ENCODE measurements at places on chromosomes 3 and 15.
A peak's percentile ranks its signal among the peaks of the same experiment; 100 is the strongest.

GRCh38 chr15:64542091-64542490 lies 81.7 kb downstream of the ZNF609 start:
- DNase-seq: no peak

GRCh38 chr3:43759297-43759782 lies 68.6 kb downstream of the ABHD5 start:
- DNase-seq: no peak

DNA sequence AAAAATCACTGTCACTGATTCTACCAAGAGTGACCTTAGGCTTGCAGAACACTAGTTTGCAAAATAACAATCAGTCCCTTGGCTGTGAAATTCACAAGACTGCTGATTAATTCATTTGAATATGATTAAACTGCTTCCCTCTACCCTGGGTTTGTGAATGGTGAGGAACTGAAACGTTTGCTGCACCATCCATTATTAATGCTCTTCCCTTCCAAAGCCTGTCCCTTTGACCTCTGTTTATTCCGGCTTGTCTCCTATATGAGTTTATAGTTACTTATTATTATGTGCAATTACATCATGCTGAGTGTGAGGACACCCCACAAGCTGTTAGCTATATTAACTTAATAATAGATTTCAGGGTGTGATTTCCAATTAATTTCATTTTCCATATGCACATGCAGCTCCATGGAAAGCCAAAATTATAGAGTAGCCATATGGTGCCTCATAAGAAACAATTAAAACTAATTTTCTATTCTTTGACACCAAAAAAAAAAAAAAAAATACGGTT lies 96.5 kb downstream of the SUCLG2 start:
- peak; percentile 57 for DNase-seq

GRCh38 chr15:48759921-48760320 lies 50.9 kb downstream of the CEP152 start:
- DNase-seq: no peak

DNA sequence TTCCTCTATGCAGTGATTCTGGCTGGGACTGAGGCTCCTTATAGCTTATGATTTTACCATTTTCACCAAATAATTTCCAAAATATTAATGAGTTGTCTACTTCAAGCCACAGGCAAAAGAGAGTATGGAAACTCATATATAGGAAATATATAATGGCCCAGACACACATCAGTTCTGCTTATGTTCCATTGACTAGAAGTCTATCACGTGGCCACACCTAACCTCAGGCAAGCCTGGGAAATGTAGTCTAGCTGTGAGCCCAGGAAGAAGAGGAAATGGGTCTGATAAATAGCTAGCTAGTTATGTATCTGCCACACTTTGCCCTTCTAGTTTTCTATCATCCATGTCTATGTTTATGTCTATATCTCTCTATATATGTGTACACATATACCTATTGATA lies 195.1 kb downstream of the OTOL1 start:
- no peak for DNase-seq

- no peak for DNase-seq
These were observed 8.9 kb upstream of the XCR1 start for GRCh38 chr3:46036191-46036590.

GRCh38 chr15:28044121-28044672 lies 54.9 kb downstream of the OCA2 start:
- DNase-seq: peak; percentile 63

GRCh38 chr3:71901645-71902044 lies 116.7 kb upstream of the PROK2 start:
- DNase-seq: no peak

- DNase-seq: no peak
These were observed 39.7 kb downstream of the NBEAL2 start for GRCh38 chr3:47019201-47019600.

- DNase-seq: peak; percentile 94
These were observed 141.7 kb downstream of the NR1D2 start for GRCh38 chr3:24086617-24087404.

DNA sequence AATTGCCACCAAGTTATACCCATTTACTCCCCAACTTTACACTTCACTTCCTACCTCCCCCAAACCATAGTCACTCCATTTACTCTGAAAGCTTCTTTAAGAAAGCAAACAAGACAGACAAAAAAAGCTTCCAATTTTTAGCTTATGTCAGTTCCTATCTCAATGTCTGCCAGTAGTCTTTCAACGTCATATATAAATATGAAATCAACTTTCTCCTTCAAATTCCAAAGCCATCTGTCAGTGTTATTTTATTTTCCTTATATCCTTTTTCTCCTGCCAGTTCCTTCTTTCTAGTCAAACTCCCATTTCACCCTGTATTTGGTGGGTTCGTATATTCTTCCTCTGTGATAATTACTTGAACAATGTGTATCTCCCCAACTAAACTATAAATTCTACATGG lies 85.8 kb upstream of the CMC1 start:
- no peak for DNase-seq

GRCh38 chr3:13031621-13032020 lies 41.6 kb downstream of the IQSEC1 start:
- DNase-seq: no peak

- DNase-seq: no peak
These were observed 47.1 kb downstream of the LMCD1 start for GRCh38 chr3:8548502-8549275.

- DNase-seq: no peak
These were observed 67.4 kb upstream of the UNC13C start for GRCh38 chr15:53910852-53911251.

DNA sequence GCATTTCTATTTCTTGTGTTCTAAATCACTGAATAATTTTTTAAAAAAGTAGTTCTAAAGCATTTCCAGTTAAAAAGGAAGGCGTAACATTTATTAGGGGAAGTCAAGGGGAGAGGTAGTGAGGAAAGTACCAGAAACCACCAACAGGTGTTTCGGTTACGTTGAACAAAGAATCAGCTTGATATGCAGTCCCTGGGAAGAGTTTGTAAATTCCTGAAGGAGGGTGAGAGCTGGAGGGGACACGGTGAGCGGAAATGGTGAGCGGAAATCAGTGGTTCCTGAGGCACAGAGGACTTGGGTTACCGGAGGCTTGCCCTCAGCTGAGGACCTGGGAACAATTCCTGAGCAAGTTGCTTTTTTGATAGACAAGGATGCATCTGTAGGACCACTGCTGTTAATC lies 17.8 kb downstream of the MAP2K1 start:
- DNase-seq: no peak

- no peak for DNase-seq
These were observed 57.9 kb upstream of the RNU6-1 start for GRCh38 chr15:67897646-67898339.

DNA sequence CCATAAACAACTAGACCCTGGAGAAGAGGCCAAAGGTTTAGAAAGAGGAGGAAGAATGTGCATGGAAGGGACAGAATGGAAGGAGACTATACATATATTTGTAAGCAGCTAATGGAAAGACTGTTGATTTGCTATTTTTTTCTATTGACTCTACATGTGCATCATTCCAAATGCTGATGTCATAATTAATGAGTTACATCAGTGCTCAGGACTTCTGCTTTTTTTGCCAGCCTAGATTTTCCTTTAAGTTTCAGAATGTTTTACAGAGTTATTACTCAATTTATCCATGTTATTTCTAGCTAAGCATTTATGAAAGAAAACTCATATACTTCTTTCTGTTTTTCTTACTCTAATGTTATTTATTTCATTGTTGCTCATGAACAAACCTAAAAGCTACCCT lies 62.6 kb upstream of the VGLL3 start:
- DNase-seq: no peak

- DNase-seq: peak; percentile 15
These were observed 242.5 kb downstream of the CADPS start for GRCh38 chr3:62632510-62633294.

GRCh38 chr15:56639631-56640030 lies 93.7 kb downstream of the ZNF280D start:
- DNase-seq: no peak

DNA sequence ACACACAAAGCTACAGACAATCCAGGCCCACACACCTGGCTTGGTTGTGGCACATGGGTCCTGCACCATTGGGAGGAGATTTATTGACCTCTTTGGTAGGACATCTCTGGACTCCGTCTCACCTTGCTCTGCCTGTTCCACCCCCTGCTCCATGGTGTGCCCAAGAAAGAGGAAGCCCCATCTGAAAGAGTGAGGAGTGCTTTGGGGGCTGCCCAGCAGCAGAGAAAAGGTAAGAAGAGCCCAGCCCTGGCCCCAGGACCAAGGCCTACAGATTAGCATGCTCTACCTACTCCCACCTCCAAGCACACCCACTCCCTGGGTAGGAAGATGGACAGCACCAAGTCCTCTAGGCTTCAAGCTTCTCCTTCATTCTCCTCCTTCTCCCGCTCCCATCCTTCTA lies 3.2 kb upstream of the DCAF1 start:
- DNase-seq: no peak

DNA sequence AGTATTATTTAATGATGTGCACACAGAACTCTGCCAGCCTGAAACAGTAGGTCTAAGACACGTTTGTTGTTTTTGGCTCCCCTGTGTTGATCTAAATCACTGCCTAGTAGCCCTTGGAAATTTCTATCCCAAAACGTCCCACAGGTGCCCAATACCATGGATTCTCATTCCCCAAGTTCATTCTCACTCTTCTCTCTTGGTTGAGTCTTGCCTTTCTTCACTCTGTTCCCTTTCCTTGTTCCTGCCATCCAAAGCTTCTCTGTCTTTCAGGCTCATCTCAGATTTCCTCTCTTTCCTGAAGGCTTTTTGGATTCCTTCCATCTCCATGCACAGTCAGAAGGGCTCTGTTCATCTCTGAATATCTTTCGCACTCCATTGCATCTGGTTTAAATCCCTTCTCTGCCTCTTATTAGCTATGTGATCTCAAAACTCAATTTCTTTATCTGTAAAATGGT lies 54.2 kb downstream of the PPARG start:
- DNase-seq: no peak

DNA sequence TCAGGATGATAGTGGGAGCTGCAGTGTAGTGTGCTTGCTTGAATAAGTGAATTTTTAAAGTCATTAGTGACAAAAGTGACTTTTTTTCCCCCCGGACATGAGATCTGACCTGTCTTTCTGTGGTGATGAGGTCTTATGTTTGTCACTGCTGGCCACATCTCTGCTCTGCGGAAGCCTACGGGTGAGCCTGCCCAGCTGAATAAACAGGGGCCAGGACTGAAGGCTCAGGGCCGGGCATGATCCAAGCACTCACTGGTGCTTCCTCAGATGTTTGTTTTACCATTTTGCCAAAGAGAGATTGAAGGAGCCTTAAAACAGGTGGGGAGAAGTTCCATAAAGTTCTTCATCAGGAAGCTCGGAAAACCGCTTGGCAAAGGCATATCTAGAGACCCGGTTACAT lies 35.0 kb downstream of the RPL39L start:
- DNase-seq: no peak

GRCh38 chr3:126828306-126828705 lies 124.3 kb downstream of the CHCHD6 start:
- DNase-seq: no peak

GRCh38 chr3:185939721-185940120 lies 1.9 kb upstream of the TRA2B start:
- no peak for DNase-seq

DNA sequence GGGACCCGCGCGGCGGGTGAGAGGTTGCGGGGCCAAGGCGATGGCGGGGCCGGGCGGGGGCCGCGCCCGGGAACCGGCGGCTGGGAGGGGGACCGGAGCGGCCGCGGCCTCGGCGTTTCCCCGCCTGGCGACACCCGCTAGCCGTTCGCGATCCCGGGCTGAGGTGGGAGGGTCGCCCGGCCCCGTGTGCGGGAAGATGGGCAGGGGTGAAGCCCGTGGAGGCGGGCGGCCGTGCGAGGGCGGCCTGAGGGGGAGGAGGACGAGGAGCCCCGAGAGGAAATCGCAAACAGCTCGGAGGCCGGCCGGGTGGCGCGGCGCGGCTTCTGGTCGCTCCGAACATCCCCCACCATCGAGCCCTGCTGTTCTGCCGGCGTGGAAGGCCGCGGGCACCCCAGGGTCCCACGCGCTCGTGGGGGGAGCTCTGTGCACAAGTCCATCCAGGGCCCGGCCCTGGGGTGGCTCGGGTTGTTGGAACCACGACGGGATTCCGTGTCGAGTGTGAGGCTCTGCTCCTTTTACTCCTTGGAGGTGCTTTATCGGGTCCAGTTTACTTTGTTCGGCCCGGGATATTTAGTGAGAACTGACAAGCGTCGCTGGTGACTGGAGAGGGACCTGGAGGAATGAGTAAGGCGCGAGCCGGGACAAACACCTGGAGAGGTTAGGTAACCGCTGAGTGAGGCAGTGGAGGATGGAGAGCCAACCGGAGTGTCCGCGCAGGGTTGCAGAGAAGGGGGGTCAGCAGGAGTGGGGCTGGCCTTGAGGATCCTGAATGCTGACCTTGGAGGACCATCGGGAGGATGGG lies 728 bp downstream of the CRTC3 start:
- DNase-seq: peak; percentile 9

GRCh38 chr15:98889930-98890695 lies 117.5 kb downstream of the PGPEP1L start:
- no peak for DNase-seq

DNA sequence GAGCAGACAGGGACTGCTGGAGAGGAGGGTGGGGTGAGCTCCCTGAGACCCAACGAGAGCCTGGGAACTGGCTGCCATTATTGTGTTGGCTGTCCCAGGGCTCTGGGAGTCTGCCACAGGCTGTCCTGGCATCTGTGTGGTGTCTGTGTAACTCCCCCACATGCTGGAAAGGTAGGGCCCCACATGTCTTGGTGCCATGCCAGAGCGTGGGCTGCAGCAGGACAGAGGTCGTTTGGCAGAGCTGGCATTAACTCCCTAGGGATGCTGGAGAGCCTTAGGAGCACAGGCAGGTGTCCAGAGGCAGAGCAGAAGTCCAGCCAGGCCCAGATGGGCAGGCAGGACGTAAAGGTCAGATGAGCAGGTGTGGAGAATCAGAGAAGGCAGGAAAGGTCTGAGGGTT lies 9.7 kb downstream of the TIMP4 start:
- no peak for DNase-seq

DNA sequence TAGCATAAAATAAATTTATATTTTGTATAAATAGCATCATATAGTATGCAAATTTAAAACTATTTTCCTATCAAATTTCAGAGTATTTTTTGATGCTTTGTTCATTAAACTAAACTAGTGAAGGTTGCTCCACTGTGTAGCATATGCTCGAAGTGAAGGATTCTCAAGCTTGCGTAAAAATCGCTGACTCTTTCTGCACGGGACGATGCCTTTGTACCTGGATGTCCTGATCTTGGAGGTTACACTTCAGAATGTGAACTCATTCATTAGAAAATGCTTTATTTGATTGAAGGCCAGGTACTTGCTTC lies 305.0 kb downstream of the WDR72 start:
- DNase-seq: no peak

- DNase-seq: no peak
These were observed 136.7 kb downstream of the SMAD6 start for GRCh38 chr15:66838671-66839239.

- DNase-seq: no peak
These were observed 330.9 kb downstream of the ERC2 start for GRCh38 chr3:56137415-56137814.

GRCh38 chr15:40543631-40544294 lies 21.1 kb downstream of the CCDC32 start:
- DNase-seq: no peak

DNA sequence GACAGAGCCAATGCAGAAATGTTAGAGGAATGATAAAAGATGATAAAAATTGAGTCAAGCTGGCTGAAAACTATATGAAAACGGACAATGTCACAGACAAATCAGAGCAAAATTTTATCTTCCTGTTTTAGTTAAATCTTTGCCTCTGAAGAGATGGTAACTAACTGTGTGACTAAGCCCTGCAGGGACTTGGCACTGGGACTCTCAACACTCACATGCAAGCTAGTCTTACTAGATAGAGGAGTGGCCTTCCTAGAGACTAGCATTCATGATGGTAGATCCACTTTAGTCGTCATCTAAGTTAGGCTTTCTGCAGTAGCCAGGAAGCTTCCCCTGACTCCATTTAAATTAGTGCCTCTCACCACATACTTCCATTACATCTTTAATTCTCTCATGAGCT lies 4.1 kb downstream of the CCDC191 start:
- DNase-seq: no peak
